ENCODE measurements at places on chromosomes 11 and 22. TPM values are rescaled to one million over a fixed set of nuclear protein-coding genes. Genes with fewer than 3 reads are reported as not detected.

FDX1 gene
- total RNA-seq: 10.8 TPM

OR51A4 gene
- total RNA-seq: not detected

SVIP gene
- 4.1 TPM for total RNA-seq

GPR83 gene
- not detected for total RNA-seq

CLDN5 gene
- 0.27 TPM for total RNA-seq

RGL4 gene
- total RNA-seq: not detected

C11orf86 gene
- not detected for total RNA-seq

PNPLA5 gene
- total RNA-seq: not detected

All from fibroblast of the aortic adventitia (primary cell).